EH (cell line): ENCODE measurements at places on chromosomes 5 and 9.

- no peak for DNase-seq
Observed at GRCh38 chr5:141032626-141033025, 18.5 kb upstream of the PCDHB1 start.

DNA sequence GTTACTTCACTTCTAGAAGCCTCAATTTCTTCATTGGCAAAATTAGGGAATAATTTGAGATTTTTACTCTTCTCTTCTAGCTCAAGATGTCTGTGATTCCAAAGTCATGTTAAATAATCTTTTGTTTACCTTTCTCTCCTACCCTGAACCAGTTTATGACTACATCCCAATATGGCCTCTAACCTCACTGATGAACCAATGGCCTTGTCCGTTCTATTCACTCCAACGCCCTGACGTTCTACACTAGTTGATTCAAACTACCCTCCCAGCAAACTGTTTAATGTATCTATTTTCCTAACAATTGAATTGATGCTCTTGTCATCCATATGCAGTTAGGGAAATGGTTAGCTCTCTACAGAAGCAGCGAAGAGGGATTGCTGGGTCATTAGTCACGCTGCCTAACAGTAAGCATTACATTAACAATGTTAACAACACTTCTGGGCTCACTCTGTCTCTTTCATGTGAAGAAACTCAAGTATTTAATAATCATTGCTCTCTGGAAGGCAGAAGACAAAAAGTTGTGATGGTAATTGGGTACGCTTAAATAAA is 38.0 kb downstream of the RAPGEF1 start:
- peak; percentile 56 for DNase-seq

DNA sequence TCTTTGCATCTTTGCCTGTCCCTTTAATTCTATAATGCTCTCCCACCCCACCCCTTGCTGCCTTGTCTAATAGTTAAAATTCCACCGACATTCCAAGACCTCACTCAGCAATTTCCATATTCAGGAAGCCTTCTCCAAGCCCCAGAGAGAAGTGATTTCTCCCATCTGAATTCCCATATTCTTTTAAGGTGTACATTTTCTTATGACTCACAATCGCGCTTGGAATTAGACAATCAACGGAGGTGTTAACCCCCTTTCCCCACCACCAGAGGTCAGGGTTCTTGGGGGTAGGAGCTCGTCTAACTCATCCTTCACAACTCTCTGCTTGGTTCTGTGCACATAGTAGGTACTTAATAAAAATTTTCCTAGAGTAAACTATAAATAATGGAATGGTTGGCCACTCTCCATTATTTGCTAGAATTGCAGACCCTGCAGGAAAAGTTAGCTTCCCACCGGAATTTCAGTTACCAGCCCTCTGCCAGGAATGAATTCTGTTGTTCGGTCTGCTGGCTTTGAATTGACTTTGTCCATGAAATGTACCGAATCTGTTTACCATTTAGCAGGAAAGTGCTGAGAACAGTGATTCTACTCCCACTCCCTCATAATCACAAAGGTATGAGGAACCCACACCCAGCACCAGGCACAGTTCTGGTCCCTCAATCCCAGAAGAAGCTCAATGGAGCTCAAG is 5.0 kb downstream of the KCNIP1 start:
- peak; percentile 15 for DNase-seq

GRCh38 chr5:38479315-38479904 is 77.0 kb downstream of the LIFR start:
- DNase-seq = no peak

- peak; percentile 99 for DNase-seq
Observed at GRCh38 chr9:110141227-110141793, 66.6 kb downstream of the C9orf152 start.

- DNase-seq = no peak
Observed at GRCh38 chr5:55175781-55176175, 2.8 kb upstream of the CDC20B start.

- peak; percentile 93 for DNase-seq
Observed at GRCh38 chr5:16894236-16895057, 41.6 kb downstream of the MYO10 start.

DNA sequence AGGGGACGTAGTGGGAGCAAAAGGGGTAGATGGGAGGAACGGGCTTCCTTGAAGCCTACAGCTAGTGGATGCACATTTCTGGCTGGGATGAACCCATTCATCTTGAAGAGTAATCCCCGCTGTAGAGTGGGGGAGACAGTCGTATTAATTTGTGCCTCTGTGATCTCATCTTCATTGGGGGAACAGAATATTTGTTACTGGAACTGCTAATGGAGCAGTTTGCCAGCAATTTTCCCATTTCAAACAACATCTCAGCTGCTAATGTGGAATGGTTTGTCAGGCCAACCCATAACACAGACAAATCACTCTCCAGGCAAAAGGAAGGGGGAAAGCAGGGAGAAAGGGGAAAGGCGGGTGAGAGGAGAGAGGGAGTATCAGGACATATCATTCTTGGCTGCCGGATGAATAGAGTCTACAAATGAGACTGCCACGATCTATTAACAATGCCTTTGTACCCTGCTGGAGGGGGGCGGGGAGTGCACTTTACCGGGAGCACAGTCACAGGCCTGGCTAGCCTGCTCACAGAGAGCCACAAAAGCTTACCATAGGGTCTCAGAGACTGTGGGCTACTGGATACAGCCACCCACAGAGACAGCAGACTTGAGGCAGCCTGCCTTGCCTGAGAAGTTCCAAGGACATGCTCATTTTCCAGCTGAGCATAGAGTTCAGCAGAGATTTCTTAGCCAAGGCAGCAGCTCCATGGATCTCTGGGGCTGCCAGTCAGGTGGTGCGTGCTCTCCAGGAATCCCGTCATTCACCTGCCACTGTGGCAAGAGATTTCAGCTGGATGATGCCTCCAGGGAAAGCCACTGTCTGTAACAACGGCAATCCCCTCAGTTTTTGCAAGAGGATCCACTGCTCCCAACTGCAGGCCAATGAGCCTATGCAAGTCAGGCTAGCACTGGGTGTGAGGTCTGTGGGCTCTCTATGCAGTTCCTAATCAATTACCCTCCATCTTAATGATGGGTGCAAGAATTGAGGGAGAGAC is 217.7 kb upstream of the PANK3 start:
- no peak for DNase-seq

DNA sequence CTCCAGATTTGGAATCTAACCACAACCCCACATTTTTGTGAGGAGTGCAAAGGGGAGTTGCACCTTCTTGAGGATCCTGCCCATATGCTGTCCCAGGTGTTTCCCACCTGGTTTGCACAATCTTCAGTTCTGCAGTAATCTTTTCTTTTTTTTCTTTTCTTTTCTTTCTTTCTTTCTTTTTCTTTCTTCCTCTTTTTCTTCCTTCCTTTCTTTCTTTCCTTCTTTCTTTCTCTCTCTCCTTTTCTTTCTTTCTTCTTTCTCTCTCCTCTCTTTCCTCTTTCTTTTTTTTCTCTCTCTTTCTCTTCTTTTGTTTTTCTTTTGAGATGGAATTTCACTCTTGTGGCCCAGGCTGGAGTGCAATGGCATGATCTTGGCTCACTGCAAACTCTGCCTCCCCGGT is 90.0 kb upstream of the FANCC start:
- no peak for DNase-seq

DNA sequence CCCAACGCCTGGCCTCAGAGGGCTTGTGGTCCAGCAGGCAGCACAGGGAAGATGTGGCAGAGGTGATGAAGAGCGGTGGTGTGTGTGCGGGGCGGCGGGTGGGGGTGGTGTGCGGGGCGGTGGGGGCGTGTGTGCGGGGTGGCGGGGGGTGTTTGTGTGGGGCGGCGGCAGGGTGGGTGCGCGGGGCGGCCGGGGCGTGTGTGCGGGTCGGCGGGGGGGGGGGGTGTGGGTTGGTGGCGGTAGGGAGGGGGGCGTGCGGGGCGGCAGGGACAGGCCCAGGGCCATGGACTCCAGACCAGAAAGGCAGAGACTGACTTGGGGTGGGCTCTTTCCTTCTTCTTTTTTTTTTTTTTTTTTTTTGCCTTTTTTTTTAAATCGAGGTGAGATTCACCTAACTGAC is 4.5 kb upstream of the NACC2 start:
- DNase-seq = no peak
